ENCODE measurements at places on chromosomes 4 and X.

- DNase-seq, result peak; percentile 70
These were observed 739 bp downstream of the LARP1B start for GRCh38 chr4:128061566-128062536.

GRCh38 chrX:15758140-15758539 is 20.1 kb downstream of the CA5B start:
- DNase-seq, result no peak

- DNase-seq, result no peak
These were observed 94.6 kb downstream of the ANK2 start for GRCh38 chr4:113144091-113144490.

DNA sequence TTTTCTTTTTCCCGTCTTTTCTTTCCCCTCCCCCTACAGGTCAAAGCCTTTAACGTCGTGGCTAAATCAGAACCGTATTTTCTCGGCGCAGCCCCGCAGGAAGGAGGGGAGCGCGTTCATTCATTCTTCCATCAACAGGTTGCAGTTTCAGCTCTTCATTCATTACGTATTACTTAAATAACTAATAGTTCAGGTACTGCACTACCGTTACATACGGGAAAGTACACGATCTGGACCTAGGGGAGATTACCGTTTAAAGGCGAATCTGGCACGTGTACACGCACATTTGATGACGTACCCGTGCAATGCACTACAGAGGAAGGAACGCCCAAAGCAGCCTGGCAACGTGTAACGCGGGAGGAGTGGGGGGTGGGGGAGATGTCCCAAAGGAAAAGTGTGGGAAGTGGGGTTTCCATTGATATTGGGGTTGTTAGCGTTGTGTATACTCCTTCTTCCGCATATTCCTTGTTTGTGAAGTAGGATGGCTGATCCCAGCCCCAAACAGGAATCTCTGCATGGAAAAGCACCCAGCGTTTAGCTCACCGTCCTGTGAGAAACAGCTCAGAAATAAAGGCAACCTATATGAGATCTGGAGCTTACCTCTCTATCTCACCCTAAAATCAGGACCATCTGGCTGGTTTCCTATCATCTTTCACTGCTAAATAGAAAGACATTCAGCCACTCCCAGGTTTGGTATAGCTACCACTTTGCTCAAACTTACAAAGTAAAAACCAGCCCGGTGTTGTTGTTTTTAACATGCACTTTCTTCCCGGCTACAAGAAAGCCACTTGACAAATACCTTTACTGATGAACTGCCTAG is 585 bp upstream of the SEC24D start:
- DNase-seq, result peak; percentile 35

- DNase-seq, result no peak
These were observed 125.3 kb upstream of the CLNK start for GRCh38 chr4:10809905-10810304.

DNA sequence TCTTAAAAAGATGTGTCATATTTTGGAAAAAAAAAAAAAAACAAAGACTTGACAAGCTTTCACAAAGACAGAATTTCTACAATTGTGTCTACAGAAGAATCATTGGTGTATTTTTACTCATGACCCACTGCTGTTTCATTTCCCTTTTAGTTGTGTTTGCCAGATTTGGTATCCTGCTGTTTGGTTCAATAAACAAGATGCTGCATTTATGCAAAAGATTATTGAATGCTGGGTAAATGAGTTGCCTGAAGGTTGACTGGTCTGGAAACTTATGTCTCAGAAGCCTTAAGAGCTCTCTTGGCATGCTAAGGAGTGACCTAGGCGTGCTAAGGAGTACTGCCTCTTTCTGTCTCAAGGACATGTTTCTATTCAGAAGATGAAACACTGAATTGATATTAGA is 64.9 kb upstream of the NPY2R start:
- DNase-seq, result no peak

DNA sequence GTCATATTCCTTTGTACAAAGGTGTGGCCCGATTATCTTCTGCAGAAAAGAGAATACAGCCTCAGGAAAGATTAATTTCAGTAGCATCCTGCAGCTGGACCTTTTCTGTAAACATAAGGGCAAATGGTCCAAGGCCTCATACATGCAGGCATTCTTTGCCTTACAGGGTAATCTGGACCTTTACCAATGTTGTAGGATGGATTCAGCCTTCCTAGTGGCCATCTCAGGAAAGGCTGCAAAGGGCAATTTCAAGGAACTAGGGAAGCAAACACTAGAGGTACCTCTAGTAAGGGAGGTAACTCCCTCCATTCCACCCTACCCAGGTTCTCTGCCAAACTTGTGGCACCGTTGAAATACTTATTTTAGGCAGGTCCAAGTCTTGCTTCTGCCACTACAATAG is 43.0 kb downstream of the UGT2B28 start:
- no peak for DNase-seq

DNA sequence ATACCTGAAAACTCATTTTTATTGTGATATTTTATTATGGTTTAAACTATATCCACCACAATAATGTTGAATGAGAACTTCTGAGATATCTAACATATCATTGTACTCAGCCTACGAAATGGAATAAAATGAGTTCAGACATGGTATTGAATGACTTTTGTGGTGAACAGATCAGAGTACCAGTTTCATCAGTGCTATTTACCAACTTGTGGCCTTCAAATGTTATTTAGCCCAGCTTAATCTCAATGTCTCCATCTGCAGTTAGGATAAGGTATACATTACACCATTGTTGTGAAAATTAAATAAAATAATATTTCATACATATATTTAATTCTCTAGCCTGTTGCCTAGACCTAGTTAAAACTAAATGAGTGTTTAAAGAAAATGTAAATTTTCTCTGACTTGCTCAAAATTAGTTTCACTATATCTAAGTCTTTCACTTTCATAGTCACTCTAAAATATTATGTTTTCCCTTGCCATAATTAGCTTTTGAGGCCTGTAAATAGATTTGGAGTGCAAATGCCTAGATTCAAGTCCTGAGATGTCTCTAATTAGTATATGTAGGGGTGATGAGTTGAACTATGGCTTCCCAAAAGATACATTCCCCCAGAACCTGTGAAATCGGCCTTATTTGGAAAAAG is 594.2 kb downstream of the STPG2 start:
- no peak for DNase-seq

GRCh38 chr4:53480909-53481308 is 103.5 kb downstream of the FIP1L1 start:
- DNase-seq, result no peak

- DNase-seq, result no peak
These were observed 5.0 kb downstream of the FGA start for GRCh38 chr4:154585369-154586018.

DNA sequence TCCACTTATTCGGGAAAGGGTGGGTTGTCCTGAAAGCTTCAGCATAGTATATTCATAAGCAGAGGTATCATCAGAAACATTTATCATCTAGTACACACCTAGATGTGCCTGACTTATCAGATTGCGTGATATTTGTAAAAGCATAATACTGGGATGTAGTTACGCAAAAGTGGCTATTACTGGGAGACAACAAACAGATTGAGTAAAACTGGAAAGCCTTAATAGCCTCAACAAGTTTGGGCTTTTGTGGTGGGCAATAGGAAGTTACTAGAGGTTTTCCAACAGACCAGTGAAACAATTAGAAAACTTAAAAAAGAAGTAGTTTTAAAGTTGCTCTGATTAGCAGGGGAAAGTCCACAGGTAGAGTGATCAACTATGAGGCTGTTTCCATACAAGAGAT is 39.8 kb downstream of the GPRIN3 start:
- DNase-seq, result no peak

DNA sequence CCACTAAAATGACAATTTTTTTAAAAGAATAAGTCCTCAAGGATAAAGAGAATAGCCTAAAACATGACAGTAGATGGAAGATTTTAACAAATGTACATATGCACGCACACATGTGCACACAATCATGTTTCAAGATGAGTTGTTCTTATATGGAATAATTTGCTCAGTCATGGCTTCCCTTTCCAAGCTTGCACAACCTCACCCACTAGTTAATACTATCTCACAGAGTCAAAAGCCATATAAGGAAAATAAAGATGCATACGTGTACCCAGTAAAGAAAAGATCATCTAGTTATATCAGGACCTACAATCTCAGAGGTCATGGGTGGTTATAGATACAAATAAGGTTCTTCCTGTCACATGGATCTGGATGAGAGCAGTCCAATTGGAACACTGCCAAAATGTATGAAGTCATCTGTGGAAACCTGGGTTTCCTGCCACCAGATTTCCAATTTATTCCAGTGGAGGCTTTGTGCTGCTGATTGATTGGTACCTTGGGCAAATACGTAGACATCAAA is 56.1 kb downstream of the FAM13A start:
- peak; percentile 9 for DNase-seq

DNA sequence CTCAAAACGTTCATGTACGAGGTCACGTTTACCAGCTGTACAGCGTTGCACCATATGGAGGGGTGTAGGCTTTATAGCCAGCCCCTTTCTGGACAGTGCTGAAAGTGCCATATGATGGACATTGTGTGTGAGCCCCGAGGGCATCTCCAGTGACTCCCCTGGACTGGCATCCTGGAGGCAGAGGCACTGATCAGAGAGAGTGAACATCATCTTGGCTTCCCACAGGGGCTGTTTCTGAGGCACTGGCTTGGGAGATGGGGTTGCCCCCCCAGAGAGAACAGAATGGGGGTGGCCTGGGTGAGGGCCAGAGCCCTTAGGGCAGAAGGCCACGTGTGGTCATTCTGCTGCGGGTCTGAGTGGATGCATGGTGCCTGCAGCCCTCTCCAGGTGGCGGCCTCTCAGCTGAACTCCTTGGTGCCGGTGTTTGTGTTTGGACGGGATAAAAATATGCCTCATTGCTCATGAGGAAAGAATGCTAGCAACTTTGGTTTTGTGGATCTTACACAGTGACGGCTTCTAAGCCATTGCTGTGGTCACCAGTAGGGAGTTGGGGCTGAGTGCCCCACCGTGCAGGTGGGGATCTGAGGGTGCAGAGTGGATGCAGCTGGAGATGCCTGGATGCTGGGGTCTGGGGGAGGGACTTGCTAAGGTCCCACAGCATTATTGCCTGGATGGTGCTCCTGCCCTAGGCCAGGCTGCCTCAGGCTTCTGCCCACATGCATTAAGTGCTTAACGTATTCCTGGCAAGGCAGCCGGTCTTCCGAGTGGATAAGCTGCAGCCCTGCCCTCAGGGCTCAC is 3.4 kb downstream of the WFS1 start:
- DNase-seq, result peak; percentile 74

Measured in T47D (cell line).